GM12892 (cell line): ENCODE measurements at places on chromosomes 1 and 21.

DNA sequence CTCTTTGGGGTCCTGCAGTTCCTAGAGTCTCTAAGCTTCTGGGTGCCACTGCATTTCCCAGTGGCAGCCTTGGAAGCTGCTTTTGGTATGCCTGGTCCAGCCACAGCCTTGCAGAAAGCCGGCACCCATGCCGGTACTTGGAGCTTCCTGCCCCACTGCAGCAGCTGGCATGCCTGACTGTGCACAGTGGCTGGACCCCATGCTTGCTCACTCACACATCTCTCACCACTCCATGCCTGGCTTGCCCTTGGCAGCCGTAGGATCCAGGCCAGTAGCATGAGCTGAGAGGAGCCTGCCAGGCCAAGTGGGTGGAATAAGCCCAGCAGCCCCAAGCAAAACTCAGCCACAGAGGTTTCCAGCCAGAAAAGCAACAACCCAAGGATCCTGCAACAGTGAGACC is 20.3 kb upstream of the FNBP1L start:
- DNase-seq = no peak

- peak; percentile 55 for DNase-seq
Observed at GRCh38 chr21:39518055-39518846, 66.5 kb downstream of the SH3BGR start.

- DNase-seq = no peak
Observed at GRCh38 chr1:4075436-4076225, 175.6 kb upstream of the C1orf174 start.

DNA sequence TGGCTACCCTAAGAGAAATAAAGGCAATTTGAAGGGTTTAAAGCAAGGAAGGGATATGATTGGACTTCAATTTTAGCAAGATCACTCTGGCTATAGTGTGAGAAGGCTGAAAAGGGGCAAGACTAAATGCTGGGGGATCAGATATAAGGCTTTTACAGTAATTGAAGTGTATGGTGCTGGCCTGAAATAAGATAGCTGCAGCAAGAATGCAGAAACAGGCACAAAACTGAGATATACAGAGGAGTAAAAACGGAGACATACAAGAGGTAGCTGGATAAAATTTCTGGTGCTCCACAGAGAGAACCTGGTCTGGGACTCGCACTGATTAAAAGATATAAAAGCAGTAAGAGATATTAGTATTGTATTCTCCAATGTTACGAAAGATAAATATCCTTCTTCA is 92.0 kb downstream of the DENND1B start:
- no peak for DNase-seq

GRCh38 chr1:156225677-156226014 is 12.8 kb downstream of the PMF1 start:
- no peak for DNase-seq

- DNase-seq = no peak
Observed at GRCh38 chr1:25523542-25523941, 19.9 kb upstream of the LDLRAP1 start.

- DNase-seq = no peak
Observed at GRCh38 chr1:190303501-190303900, 174.2 kb downstream of the BRINP3 start.

DNA sequence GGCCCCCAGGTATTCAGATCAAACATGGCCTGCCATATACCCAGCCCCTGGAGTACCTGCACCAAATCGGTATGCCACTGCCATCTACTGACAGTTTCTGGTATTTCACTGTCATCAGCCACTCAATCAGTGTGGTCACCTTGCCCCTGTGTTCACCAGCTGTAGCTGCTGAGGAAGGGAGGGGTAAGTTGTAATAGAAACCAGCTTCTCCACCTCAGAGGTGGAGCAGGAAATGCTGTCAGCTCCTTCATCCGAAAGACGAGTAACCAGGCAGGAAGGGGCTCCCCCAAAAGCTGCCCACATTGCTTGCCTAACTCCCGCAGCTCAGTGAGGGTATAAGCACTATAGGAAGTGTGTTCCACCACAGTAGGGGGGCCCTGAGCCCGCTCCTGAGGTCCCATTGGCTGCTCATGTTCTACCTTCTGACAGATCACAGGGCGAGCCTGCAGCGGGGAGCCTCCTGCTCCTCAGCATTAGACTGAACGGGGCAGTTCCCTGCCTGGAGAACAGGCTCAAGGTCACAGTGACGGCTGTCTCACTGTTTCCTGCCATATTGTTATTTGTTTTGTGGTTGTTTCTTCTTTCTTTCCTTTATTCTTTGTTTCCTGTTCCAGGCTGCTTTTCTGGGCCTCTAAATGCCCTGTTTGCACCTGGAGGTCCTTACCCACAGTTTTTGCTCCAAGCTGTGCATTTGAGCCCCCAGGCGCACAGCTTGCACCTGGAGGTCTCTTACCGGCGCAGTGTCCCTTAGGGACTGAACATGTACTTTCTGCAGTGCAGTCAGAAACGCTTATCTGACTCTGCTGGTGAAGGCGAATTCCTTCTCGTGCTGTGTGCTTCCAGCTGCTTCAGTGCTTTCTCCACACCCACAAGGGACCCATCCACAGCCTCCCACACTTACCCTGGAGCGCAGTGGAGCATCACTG is 1638.3 kb downstream of the MRPL39 start:
- no peak for DNase-seq

- no peak for DNase-seq
Observed at GRCh38 chr21:39637971-39638240, 25.2 kb downstream of the B3GALT5 start.

DNA sequence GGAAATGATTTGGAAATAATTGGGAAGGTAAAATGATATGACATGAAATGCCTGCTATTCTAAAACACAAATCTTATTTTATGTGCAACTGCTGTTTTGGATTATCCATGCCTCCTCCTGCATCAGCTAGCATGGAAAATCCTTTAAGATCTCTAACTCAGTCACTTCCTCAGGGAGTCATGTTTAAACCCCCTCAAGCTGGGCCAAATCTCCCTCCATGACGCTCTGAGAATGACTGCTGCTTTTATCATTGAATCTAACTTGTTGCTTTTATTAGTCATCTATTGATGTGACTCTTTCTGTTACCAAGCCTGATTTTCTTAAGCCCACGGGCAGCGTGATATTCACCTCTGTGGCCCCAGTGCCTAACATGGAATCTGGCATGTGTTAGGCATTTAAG is 324.8 kb downstream of the DISC1 start:
- no peak for DNase-seq

- DNase-seq = no peak
Observed at GRCh38 chr1:116739371-116740012, 14.7 kb upstream of the CD2 start.

GRCh38 chr1:219398815-219399396 is 214.0 kb downstream of the ZC3H11B start:
- DNase-seq = no peak

DNA sequence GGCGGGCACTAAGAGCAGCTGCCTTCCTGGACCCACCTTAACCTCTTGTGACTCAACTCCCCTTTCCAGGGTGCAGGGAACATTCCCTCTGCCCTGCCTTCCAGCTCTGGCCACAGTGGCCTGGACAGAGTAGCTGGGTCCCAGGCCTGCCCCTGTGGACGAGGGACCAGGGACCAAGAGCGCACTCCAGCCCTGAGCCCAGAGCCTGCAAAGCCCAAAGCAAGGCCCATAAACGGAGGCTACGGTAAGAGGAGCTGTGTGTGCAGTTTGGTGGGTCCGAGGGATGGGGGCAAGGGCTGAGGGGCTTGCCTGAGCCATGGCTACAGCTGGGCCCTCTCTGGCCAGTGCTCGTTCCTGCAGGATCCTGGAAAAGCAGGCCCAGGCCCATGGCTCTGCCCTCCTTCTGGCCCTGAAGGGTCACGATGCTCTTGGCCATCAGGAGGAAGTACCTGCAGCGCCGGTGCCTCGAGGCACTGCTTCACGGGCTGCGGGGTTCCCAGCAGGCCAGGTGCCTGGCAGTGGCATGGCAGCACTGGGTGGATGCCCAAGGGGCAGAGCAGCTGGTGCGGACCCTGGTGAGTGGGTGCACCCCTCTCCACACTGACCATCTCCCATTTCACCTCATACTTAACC is 17.8 kb downstream of the MTHFR start:
- no peak for DNase-seq

GRCh38 chr1:185996211-185996610 is 262.0 kb downstream of the HMCN1 start:
- no peak for DNase-seq

DNA sequence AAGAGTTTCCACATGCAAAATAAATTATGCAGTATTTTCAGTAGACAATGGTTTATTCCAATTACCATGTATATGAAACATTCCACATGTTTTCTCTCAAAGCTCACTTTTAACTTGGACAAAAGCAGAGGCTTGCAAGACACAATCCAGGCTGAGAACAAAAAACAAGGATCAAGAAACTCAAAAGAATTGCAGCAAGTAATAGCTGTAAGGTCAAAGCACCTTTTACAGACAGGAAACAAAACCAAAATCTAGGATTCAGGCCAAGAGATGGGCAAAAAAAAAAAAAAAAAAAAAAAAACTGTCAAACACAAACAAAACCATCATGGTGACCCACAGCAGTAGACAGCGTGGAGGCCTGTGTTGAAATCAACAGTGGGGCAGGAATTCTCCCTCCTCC is 9.3 kb downstream of the RGS1 start:
- DNase-seq = no peak

DNA sequence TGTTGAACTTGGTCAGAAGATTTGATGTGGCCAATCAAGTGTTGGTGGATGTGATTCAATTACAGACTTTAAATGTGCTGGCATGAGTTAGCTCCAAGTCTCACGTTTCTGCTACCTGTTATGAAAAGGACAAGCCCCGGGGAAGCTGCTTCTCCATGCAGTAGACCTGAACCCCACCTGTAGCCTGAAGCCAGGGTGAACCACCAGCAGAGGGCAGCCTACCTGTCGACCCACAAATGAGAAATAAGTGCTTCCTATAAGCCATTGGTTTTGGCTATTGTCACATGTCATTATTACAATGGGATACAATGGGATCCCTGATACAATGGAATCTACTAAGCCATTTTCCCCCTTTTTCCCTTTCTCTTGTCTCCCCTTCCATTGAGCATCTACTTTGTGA is 230.2 kb downstream of the PRDM2 start:
- DNase-seq = no peak

- DNase-seq = peak; percentile 56
Observed at GRCh38 chr21:45970674-45971615, 10.6 kb upstream of the COL6A1 start.

- DNase-seq = no peak
Observed at GRCh38 chr21:36881228-36881627, 85.2 kb downstream of the HLCS start.

DNA sequence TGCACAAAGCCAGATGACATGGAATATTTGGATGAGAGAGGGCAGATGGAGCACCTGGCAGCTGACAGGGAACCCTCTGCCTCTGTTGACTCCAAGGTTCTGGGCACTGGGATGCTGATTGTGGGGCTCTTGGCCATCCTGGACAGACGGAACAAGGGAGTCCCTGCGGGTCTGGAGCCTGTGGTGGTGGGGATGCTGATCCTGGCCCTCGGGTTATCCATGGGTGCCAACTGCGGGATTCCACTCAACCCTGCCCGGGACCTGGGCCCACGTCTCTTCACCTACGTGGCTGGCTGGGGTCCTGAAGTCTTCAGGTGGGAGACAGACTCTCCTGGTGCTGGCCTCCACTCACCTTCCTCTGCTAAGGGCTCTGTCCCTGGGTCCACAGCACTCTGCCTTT is 1.8 kb upstream of the ATP8B2 start:
- DNase-seq = no peak

GRCh38 chr1:231727171-231727570 is 100.6 kb downstream of the DISC1 start:
- DNase-seq = no peak

DNA sequence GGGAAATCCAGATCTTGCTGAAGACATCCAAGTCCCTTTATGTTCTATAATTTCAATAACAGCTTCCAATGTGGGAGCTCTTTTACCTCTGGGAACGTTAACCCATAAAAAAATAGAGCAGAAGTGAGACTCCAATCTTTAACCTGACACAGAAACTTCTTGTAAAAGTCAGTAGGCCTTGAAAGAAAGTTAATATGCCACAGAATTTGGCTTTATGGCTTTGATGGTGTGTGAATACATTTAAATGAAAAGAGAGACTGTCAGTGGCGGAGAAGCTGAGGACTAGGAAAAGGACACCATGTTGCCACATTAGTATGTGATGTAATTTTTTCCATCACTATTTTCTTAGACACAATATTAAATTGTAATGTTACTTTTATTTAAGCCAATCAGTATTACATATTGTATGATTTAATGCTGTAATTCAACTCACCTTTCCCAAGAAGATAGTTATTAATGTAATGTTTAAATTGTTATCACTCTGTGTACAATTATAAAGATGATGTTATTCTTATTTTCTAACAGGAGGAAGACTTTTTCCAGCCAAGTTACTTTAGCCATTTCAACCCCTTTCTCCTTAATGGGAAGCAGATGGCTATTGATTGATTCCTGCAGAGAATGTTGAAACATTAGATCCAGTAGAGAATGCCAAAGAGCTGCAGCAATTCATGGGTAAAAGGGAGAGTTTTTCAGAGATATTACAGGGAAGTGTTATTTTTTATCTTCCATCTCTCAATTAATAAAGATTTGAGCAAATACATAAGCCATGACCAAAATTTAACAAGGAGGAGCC is 17.5 kb upstream of the CLDN8 start:
- no peak for DNase-seq

- no peak for DNase-seq
Observed at GRCh38 chr21:44383216-44383615, 29.8 kb downstream of the TRPM2 start.

DNA sequence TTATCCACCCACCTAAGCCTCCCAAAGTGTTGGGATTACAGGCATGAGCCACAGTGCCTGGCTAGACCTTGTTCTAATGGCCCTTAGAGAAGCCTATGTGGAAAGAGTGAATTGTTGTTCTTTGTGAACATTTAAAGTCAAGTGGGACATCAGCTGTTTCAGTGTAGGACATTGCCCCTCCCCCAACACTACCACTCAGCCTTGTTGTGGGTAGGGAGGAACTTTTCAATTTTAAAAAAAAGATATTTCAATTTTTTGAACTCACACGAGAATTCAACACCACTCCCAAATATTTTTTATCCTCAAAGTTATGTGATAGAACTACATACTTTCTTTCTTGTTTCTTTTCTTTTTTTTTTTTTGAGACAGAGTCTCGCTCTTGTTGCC is 36.7 kb upstream of the TMEM222 start:
- DNase-seq = no peak

- no peak for DNase-seq
Observed at GRCh38 chr1:203353486-203353885, 2.6 kb upstream of the FMOD start.

- no peak for DNase-seq
Observed at GRCh38 chr21:32298658-32299081, at the start of gene MRAP. MRAP (plus strand) TSS chr21:32298855; CDS start chr21:32298972, 117 bp downstream.
